NCI-H345 (cell line): ENCODE measurements at places on chromosomes 4 and X.

- no peak for DNase-seq
These were observed 1.4 kb upstream of the MAN2B2 start for GRCh38 chr4:6573551-6573950.

DNA sequence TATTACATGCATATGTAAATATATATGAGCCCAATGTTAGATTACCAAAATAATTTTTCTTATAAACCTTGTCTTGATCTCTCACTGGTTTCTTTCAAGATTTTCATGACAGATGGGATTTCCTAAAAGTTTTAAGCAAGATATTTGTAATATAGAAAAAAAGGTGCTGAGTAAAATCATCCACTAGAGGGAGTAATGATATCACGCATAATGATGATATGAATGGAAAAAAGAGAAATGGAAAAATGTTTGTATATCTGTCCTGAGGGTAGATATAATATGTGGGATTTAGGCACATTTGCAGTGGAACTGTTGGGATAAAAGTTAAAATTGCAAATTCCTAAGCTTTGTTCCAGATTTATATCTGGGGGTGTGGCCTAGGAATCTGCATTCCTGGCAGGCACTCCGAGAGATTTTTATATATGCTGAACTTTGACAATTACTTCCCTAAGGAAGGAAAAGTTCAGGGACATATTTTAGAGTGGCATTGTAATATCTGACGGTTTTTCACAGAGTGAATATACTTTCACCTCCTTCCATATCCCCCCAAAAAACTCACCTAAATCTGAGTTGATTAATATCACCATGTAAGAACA lies 60.5 kb downstream of the TMA16 start:
- DNase-seq = no peak

- DNase-seq = no peak
These were observed 216.9 kb upstream of the ETNPPL start for GRCh38 chr4:108979759-108980158.

- DNase-seq = no peak
These were observed 47.1 kb upstream of the CLNK start for GRCh38 chr4:10731690-10732089.

DNA sequence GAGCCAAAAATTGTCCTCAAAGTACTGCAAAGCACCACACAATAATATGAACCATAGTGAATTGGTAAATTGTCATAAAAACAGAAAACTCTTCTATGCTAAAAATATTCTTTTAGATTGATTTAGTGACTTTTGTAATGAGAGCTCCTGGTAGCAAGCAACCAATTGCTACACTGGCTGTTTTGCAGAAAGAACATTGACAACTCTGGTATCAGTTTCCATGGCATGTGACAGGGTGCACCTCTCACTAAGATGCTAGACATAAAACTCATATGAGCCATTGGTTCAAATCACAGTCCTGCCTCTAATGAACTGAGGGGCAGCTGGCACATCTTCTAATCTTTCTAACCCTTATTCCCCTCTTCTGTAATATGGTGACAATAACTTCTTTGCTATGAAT lies 212.2 kb downstream of the HS3ST1 start:
- DNase-seq = no peak

GRCh38 chr4:145298885-145299284 lies 118.5 kb upstream of the OTUD4 start:
- DNase-seq = no peak
